ENCODE measurements at places on chromosomes 5 and 9. TPM values are rescaled to one million over a fixed set of nuclear protein-coding genes. Genes with fewer than 3 reads are reported as not detected.

PCDHB11 gene
- 1.7 TPM for total RNA-seq

SPINK7 gene
- total RNA-seq = not detected

TMOD1 gene
- 1.5 TPM for total RNA-seq

EXOSC2 gene
- total RNA-seq = 34.2 TPM

IL7R gene
- 0.48 TPM for total RNA-seq

DMRT2 gene
- total RNA-seq = not detected

TAF1L gene
- not detected for total RNA-seq

PCDHA9 gene
- not detected for total RNA-seq

PCA3 gene
- total RNA-seq = not detected

HTR1A gene
- total RNA-seq = not detected

FRMPD1 gene
- total RNA-seq = not detected

Data from epithelial cell of alveolus of lung (primary cell).